ENCODE measurements at places on chromosomes 6 and 20.

DNA sequence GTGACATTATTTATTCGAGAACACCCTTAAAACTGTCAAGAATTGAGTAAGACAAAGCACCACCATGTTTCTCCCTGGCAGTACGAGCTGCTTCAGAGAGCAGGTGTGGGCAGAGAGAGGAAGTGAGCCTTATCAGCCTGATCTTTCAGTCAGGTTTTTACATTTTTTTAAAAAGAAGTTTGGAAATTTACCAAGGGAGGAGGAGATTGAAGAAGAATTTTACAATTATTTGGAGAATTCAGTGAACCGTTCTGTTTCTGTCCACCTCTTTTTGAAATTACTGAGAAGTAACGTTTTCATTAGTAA, 75.5 kb downstream of the ZDHHC14 start:
- DNase-seq: no peak

- no peak for DNase-seq
Measured at GRCh38 chr6:49082611-49083010, 380.4 kb downstream of the MMUT start.

GRCh38 chr20:37796121-37796520, 102.3 kb downstream of the CTNNBL1 start:
- DNase-seq: no peak

DNA sequence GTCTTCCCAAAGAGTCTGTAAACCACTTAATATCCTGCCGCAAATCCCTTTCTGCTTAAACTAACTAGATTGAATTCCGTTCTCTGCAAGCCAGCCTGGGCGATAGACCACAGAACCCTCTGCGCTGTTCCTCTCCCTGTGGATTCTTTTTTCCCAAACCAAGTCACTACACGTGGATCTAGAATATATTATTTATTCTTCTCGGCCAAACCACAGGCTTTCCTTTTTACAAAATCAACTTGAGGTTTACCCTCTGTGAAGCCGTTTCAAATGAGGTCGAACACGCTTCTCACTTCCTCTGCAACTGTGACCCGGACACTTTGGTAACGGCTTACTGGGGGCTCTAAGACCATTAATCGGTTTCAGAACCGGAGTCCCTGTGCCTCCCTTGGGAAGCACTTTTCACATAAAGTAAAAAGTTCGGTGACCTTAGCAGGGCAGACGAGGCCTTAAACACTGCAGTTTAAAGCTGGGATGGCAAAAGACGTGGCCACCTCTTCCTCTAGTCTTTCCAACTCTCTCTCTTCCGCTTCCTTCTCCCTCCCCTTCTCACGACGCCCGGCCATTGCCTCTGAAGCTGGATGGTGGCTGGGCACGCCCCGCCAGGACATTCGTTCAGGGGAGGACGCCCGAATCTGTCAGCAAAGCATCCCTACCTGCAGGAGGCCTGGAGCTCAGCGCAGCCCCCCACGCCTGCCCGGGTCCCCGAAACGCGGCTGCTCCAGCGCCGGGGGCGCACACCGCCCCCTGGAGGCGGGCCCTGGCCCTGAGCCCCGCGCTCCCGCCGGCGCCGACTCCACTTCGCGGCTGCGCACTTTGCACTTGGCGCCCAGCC, 55.0 kb upstream of the FOXC1 start:
- DNase-seq: peak; percentile 78

GRCh38 chr6:69693762-69694161, 103.0 kb downstream of the LMBRD1 start:
- DNase-seq: no peak

GRCh38 chr20:17536944-17537444, 5.8 kb upstream of the BFSP1 start:
- peak; percentile 48 for DNase-seq

- no peak for DNase-seq
Measured at GRCh38 chr6:36655085-36655724, 23.3 kb upstream of the CDKN1A start.

DNA sequence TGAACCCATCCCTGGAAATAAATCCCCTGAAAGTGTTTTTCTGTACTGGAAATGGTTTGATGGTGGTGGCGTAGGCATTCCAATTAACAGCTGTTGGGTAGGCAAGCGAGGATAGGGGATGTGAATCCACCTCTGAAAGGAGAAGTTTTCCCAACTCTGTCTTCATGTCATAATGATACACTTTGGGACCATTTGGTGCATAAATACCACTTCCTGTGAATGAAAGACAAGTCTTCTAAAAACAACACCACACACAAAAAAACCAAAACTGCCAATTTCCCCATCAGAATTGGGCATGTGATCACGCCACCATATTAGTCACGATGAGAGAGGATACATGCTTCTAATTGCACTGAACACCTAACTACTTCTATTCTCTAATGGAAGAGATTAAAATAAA, 6.4 kb downstream of the VNN2 start:
- DNase-seq: no peak

DNA sequence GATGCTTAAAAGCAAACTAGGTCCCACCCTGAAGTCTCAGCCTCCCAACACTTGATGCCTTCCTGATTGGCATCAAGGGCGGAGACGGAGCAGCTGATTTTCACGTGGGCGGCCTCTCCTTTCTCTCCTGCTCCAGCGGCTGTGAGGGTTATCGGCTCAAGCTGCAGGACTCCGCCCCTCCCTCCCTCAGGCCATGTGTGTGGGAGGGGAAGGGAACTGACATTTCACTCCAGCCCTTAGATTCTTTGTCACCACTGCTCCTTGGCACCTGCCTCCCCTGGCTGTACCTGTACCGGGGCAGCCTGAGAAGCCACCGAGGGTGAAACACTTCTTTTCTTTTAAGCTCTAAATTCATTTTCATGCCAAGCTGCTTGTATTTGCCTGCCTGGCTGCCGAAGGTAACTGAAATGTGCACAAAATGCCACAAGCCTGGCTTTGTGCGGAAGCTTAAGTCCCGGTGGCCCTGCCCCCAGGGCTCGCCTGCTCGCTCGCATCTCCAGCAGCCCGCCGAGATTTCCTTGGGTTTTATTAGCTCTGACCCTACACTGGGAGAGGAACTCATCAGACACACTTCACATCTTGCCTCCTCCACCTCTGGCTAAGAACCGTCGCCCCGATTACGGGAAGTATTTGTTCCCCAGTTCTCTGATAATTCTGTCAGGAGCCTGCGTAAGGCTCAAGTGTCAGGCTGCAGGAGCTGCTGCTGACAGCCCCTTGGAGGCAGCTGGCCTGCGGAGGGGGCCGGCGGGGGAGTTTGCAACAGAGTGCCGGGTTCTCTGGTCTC, 9.6 kb upstream of the CPNE5 start:
- no peak for DNase-seq

DNA sequence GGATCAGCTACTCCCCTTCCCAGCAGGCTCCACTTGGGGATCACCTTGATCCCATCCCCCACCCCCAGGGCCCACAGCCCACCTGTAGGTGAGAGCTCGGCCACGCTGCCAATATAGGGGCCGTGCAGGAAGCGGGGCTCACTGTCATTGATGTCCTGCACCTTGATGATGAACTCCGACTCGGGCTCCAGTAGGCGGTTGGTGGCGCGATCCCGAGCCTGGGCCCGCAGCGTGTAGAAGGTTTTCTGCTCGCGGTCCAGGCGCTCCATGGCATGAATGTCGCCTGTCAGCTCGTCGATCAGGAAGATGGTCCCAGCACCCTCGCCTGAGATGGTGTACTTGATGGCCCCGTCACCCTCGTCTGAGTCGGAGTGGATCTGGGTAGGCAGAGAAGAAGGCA, 67.4 kb downstream of the CDH22 start:
- no peak for DNase-seq

DNA sequence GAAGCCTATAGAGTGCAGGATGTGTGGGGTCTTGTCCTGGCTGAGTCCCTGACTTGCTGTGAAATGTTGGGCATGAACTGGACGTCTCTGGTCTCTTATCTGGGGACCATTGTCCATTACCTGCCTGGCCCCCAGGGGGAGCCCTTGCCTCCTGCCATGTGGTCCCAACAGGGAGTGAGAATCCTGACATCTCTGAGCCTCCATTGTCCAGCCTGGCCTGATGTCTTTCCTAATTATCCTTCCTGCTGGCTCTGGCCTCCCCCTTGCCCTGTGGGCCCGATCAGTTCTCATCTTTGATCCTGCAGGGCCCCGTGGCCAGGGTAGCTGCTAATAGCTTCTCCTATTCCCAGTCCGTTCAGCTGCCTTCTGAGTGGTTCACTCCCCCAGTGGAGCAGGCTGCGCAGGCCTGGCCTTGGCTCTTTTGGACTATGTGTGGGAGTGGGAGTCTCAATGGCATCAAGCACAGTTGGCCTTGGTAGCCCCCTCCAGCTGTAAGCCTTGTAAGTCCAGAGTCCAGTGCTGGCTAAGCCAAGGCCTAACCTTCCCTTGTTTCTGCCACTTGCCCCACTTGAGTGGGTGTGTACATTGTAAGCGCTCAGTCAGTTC, 77.9 kb upstream of the RALY start:
- peak; percentile 47 for DNase-seq

DNA sequence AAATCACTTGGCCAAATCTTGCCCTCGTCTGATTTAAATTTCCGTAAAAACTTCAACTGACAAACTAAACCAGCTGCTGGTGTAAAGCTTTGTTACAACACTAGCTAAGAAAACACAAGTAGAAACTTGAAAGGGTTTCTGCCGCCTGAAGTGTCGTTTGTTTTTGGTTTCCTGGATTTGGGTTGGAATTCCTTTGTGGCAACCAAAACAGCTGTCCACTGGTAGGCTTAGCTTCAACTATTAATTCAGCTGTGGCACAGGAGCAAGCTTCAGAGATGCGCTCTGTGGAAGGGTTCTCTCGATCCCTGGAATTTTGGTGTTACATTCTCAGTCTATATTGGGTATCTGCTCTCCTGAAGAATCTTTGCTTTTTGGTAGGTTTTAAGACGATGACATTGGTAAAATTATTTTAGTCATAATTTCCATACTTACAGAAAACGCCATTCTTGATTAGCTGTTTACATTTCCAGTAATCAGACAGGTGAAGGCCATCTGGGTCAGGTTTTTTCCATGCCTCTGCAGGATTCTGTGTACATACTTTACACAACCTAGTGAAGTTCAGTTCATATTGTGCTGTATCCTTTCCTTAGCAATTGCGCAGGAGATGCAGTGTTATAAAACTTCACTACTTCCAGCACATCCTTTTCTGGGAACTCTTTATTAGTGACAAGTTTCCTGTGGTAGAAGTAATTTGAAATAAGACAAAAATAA, 29.9 kb upstream of the SAMD3 start:
- no peak for DNase-seq

DNA sequence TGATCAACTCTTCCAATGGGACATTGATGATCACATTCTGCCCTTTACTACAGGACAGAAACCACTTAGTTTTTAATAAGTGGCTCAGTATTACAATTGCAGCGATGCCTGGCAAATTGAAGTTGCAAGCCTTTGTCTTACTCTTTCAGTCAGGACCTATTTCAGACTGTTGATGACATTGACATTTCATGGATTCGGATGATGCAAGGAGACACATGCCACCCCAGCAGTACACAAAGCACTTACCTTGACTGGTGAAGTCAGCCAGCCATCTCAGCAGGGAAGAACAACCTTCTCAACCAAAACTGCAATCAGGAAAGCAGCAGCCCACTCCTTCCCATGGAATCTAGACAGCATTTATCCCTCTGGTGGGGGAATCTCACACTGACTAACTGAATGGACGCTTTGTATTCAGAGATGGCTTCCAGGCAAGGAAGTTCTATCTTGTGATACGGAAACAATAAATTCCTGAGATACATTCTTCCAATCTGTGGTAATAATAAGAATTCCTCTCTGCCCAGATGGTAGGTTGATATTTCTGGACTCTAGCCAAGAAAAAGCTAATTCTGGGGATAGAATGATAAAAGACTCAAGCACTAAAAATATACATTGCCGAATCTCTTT, 24.8 kb downstream of the NFYA start:
- no peak for DNase-seq

DNA sequence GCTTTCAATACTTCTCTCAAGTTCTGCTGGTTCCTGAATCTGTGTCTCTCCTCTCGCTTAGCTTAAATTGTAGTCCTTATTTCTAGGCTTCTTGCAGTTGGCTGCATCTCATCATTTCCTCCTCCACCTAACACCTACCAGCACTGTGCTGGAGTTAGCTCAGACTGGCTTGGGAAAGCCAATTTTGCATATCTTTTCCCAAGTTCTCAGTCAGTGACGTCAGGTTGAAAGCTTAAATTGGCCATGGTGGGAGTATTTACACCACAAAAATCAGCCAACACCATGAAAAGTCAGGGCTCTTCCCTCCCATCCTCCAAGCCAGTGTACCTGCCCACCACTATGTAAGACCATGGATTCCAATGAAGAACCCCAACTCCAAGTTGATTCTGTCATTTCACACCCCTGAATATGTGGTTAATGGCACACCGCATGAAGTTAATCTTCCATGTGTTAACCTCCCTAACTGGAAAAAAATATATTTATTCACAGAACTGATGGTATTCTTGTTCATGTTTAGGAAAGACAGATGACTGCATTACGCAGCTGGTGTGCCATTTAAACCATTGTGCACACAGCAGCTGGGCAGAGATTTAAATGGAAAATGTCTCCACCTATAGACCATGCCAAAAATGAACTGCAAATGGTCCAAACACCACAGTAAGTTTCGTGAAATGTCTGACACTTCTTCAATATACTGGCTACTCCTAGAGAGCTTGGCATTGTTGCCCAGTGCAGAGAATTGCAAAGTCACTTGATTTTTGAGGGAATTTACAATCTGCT, 274.1 kb upstream of the MAP3K7 start:
- DNase-seq: no peak

- DNase-seq: no peak
Measured at GRCh38 chr6:38525888-38526287, 113.8 kb downstream of the BTBD9 start.

- DNase-seq: no peak
Measured at GRCh38 chr20:39630215-39630908, 668.2 kb downstream of the DHX35 start.

DNA sequence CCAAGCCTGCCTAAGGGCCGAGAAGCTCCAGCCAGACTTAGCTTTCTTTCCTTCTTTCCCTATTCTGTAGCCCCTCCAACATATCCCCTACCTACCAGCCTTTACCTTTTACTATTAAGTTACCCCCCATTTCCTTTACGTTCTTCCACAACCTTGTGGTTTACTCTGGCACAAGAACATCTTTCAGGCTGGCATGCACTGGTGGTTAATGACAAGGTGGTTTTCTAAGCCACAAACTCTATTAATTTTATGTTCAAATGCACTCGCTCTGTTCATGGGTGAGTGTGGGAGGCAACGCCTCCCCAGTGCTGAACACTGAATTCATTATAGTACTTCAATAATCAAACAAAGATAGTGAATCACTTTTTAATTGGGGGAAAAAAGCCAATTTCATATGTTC, 64.4 kb downstream of the TRERF1 start:
- DNase-seq: no peak

GRCh38 chr20:24139846-24140245, 151.3 kb upstream of the GGTLC1 start:
- no peak for DNase-seq

GRCh38 chr6:168123165-168123911, 44.3 kb upstream of the FRMD1 start:
- no peak for DNase-seq

- no peak for DNase-seq
Measured at GRCh38 chr6:151349651-151350270, 41.6 kb downstream of the ZBTB2 start.
